ENCODE measurements at places on chromosomes 11 and 22. TPM values are rescaled to one million over a fixed set of nuclear protein-coding genes. Genes with fewer than 3 reads are reported as not detected.

LGALS12 gene
- 1.9 TPM for total RNA-seq

TREH gene
- total RNA-seq = not detected

- H3K27me3 ChIP-seq = no peaks in the 10 kb centered on the region
- peaks cover 5% of the 10 kb centered on the region for H3K4me1 ChIP-seq
- H3K27ac ChIP-seq = no peak overlapping the region
- no peak for DNase-seq
- no peak overlapping the region for H3K4me3 ChIP-seq
- no peaks in the 10 kb centered on the region for H3K36me3 ChIP-seq
Observed at GRCh38 chr11:35321532-35322317, 97.6 kb downstream of the SLC1A2 start.

GRCh38 chr22:44550711-44551491 lies 52.9 kb upstream of the RTL6 start:
- no peak for DNase-seq
- no peaks in the 10 kb centered on the region for H3K27me3 ChIP-seq
- no peak overlapping the region for H3K27ac ChIP-seq

OR2AG2 gene
- total RNA-seq = 0.26 TPM

All from H9 (cell line).